ENCODE measurements at places on chromosomes 4 and X. TPM values are rescaled to one million over a fixed set of nuclear protein-coding genes. Genes with fewer than 3 reads are reported as not detected.

The TASL gene
- polyA plus RNA-seq, result 1.2 TPM

DNA sequence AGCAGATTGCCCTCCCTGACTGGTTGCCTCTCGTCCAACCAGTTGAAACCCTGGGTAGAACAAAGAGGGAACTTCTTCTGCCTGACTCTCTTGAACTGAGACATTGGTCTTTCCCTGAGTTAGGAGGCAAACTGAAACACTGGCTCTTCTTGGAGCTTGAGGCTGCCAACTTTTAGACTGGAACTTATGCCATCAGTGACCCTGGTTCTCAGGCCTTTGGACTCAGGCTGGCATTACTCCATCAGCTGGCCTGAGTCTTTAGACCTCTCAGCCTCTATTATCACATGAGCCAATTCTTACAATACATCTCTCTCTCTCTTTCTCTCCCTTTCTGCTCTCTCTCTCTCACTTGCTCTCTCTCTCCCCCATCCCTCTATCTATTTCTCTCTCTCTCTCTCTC, 86.4 kb downstream of the EMCN start:
- DNase-seq, result no peak

The SASH3 gene
- 13.2 TPM for polyA plus RNA-seq

DNA sequence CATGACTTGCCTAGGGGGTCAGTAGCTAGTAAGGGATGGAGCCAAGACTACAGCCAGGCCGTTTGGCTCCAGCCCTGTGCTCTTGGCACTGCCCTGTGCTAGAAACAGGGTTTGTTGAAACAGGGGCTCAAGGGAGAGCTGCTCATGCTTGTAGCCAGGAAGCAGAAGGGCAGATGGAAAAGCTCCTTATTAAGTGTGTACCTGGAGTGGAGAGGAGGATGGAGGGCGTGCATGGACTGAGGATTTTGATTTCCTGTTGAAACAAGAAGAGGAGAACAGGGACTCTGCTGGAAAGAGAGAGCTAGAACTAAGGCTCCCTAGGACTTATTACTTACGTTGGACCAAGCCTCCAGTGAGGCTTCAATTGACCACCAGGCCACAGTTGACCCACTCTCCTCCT, 363.0 kb downstream of the MID1IP1 start:
- no peak for DNase-seq

The NUDT11 gene
- 0.60 TPM for polyA plus RNA-seq

Data from sigmoid colon (tissue), 7 donors.